ENCODE measurements at places on chromosomes 11 and 22. TPM values are rescaled to one million over a fixed set of nuclear protein-coding genes. Genes with fewer than 3 reads are reported as not detected.

GRCh38 chr22:47032091-47032943 lies 269.9 kb downstream of the TBC1D22A start:
- DNase-seq, result no peak

- DNase-seq, result no peak
Measured at GRCh38 chr22:24807284-24807950, 1.4 kb downstream of the SGSM1 start.

DNA sequence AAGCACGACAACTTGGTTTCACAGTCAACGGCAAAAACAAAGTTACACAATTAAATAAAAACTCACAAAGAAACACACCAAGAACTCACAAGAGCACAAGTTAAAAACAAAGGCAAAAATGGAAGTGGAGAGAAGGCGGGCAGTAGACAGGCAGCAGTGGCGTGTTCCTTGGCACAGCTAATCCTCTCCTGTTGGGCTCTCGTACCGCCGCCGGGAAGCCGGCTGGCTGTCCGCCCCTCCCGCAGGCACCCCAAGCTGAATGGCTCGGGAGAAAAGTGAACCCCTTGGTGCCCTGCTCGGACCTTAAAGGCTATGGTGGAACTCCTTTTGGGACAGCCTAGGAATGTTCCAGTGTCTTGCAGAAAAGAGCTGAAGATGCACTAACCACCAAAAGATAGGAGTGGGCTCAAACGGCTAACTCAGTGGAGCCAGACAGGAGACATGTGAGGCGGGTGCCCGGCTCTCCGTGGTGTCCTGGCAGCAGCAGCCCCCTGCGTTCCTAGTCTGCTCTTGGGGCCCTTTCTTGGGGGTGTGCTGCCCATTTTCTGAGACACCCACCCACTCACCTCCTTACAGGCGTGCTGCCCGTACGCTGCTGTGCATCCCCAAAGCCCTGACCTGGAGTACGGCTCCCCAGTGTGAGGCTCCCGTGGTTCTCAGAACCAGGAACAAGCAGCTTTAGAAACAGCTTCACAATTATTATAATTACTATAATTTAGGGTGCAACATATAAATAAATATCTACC lies 86.1 kb upstream of the BID start:
- no peak for DNase-seq

GRCh38 chr11:57321388-57322255 lies 3.1 kb downstream of the TNKS1BP1 start:
- no peak for DNase-seq

DNA sequence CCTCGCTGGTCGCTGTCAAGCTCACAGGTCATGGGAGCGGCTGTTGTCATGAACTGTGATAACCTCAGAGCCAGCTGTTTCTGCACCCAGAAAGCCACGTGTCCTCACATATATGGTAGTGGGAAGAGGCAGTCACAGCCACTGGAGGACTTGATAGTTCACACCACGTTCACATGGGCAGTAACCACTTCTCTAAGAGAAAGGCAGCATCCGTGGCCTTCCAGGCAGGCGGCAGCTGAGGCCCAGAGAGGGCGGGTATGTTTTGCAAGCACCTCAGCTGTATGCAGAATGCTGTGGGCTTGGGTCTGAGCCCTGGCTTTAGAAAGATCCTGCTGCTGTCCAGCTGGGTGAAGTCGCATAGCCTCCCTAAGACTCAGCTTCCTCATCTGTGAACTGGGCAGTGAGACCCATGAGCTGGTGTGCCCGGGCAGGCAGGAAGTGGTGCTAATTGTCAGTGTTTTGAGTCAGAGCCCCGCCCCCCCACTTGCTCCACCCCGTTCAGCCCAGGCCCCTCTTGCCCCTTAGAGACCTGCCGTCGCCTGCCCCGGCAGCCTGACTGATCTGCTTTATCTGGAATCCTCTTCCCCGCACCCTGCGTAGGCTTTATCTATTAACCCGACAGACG lies 13.3 kb downstream of the TTC38 start:
- DNase-seq, result peak; percentile 42

DNA sequence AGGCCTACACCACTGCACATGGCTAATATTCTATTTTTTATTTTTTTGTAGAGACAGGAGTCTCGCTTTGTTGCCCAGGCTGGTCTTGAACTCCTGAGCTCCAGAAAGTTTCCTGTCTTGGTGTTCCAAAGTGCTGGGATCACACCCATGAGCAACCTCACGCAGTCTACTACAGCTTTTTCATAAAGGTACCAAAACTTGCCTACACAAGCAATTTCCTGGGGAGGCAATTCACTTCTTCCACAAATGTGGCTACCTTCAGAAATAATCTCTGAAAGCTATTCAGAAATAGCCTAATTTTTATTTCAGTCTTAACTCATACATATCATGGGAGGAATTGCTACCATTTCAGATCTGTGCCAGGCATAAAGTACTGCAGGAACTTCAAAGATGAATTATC lies 11.4 kb downstream of the SLC35F2 start:
- no peak for DNase-seq

- no peak for DNase-seq
Measured at GRCh38 chr11:75035256-75035655, 46.5 kb downstream of the NEU3 start.

GRCh38 chr11:80281194-80281593 lies 840.4 kb upstream of the TENM4 start:
- no peak for DNase-seq

DNA sequence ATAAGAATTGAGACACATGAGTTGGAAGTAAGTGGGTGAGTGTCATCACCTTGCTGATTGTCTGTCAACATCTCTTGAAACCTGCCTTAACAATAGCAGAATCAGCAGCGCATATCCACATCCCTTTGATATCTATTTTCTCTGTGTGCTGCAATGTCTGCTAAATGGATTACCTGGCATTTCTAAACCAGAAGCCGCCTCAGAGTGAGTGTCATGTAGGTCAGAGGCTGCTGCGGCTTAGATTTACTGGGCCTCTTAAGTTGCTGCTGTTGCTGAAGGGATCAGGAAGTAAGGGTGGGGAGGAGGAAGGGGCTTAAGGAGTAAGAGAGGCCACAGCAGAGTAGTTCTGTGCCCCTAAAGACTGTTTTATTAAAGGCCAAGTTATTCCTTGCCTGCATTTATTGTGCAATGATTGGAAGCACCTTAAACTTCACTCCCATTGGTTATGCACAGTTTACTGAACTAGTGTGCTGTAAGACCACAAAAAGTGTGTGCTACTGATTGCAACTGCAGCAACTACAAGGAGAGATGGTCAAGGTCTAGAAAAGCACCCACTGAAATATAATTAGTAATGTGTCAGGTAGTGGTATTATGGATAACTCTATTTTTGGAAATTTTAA lies 29.8 kb upstream of the TMEM41B start:
- no peak for DNase-seq

GRCh38 chr11:279966-280705 lies 1.9 kb downstream of the NLRP6 start:
- peak; percentile 27 for DNase-seq

DNA sequence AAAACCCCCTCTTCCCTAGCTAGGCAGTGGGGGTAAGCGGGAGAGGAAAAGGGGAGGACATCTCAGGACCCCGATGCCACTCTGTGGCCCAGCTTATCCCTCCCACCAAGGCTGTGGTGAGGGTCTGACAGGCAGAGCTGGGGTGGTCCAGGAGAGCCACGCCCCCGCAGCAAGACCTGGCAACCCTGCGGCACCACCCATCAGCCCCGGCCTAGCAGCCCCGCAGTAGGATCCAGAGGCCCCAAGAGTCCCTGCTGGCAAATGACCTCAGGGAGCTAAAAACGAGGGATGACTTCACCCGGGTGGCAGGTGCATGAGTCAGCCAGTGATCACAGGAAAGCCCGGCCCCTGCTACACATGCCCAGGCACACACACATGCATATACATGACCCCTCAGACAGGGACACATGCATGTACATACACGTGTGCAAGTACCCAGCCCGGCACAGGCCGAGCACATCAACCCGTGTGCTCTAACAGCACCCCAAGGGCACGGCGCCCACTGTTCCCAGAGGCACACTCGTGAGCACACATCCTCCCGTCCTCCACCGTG lies 32.3 kb downstream of the ARVCF start:
- peak; percentile 68 for DNase-seq

DNA sequence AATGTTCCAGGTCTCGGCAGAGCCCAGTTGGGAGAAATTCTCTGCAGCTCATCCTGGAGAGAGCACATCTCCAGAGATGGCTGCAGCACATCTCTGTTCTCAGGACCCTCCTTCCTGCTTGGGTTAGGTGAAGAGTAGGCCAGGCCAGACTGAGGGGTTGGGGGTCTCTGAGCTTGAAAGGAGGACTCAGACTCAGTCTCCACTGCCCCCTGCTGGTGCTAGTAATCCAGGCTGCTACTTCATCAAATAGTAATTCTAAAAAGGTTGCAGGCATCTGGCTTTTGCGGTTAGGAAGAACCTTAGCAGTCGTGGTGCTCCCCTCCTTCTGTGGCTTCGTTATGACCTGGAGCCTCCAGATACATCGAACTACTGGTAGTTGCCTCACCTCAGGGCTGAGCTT lies 9.7 kb downstream of the TUB start:
- no peak for DNase-seq

Gene BTBD18
- total RNA-seq, result not detected

Gene MMP8
- total RNA-seq, result not detected

Gene LUZP2
- total RNA-seq, result 42.0 TPM

Gene GGTLC2
- total RNA-seq, result not detected

Gene LPXN
- 2.4 TPM for total RNA-seq

Gene THRSP
- total RNA-seq, result not detected
